Smooth muscle cell of trachea (primary cell): ENCODE measurements at places on chromosomes 7 and 10. TPM values are rescaled to one million over a fixed set of nuclear protein-coding genes. Genes with fewer than 3 reads are reported as not detected.

C7orf57 gene
- total RNA-seq = not detected in 2 replicates

CPN1 gene
- total RNA-seq = not detected in 2 replicates

SORCS1 gene
- total RNA-seq = under 0.01 TPM in 1 of 2 replicates, not detected in the other

TMEM178B gene
- total RNA-seq = under 0.01 TPM in 1 of 2 replicates, not detected in the other

CABCOCO1 gene
- 0.33 and 1.7 TPM in 2 replicates for total RNA-seq
